Activated CD4-positive, alpha-beta T cell treated with anti-CD3 and anti-CD28 coated beads, Interleukin-2, amount 50 U/mL, for 48 hours (primary cell): ENCODE measurements at places on chromosomes 1 and 21.
A peak's percentile ranks its signal among the peaks of the same experiment; 100 is the strongest.

GRCh38 chr21:46081862-46082712 is 15.8 kb upstream of the COL6A2 start:
- DNase-seq, result no peak

- no peak for DNase-seq
Measured at GRCh38 chr1:10432910-10433700, 2.9 kb downstream of the CENPS start.

DNA sequence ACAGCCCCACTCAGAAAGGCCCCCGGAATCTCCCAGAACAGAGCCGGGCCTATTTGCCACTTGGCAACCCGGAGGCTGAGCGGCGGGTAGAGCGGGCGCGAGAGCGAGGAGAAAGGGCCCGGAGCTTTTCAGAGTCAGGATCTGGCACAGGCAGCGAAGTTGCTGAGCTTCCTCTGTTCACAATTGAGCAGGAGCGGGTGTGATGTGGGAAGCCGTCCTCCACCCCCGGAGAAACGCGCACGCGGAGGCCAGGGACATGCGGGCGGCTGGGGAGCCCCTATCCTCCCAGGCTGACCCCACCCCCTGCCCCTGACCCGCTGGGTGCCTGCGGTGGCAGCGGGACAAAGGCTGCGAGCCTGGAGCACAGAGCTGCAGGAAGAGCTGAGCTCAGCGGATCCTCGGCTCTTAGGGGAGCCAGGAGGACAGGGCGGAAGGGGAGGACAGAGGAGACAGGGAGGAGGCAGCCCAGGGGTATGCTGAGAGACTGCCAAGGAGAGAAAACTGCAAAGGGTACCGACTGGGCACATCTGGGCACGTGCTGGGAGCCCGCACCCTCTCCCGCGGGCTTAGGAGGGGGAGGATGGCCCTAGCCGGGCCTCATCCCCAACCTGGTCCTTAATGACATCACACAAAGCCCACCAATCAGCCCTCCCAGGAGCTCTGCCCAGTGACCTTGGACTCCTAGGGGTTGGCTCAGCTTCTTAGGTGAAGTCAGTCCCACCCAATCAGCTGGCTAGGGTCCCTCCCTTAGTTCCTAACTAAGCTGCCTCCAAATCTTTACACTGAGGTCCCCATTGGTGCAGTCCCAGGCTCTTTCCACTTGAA is 9.3 kb downstream of the KIF21B start:
- DNase-seq, result no peak

- DNase-seq, result no peak
Measured at GRCh38 chr1:184590163-184590750, 164.4 kb downstream of the EDEM3 start.

- no peak for DNase-seq
Measured at GRCh38 chr21:31111093-31111492, 72.8 kb upstream of the KRTAP19-8 start.

- DNase-seq, result peak; percentile 46
Measured at GRCh38 chr1:41495210-41495948, 10.9 kb upstream of the EDN2 start.

GRCh38 chr1:93033785-93034184 is 45.3 kb upstream of the MTF2 start:
- no peak for DNase-seq

- no peak for DNase-seq
Measured at GRCh38 chr21:43973634-43973955, 38.5 kb upstream of the TRAPPC10 start.

GRCh38 chr1:10727751-10728232 is 68.7 kb downstream of the CASZ1 start:
- DNase-seq, result no peak

- no peak for DNase-seq
Measured at GRCh38 chr1:4089421-4090175, 189.5 kb upstream of the C1orf174 start.

DNA sequence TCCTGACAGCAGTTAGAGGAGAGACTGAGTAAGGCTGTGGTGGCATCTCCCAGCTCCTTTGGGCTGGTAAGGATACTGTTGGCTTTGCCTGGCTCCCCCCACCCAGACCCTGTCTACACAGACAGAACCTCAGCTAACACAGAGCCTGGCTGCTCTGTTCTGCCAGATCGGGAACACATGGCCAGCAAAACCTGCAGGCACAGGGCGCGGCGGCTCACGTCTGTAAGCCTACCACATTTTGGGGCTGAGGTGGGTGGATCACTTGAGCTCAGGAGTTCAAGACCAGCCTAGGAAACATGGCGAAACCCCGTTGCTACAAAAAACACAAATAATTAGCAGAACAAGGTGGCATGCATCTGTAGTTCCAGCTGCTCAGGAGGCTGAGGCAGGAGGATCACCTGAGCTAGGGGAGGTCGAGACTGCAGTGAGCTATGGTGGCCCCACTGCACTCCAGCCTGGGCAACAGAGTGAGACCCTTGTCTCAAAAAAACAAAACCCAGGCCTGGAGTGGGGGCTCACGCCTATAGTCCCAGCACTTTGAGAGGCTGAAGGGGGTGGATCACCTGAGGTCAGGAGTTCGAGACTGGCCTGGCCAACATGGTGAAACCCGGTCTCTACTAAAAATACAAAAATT is 6.7 kb downstream of the CSTB start:
- no peak for DNase-seq

DNA sequence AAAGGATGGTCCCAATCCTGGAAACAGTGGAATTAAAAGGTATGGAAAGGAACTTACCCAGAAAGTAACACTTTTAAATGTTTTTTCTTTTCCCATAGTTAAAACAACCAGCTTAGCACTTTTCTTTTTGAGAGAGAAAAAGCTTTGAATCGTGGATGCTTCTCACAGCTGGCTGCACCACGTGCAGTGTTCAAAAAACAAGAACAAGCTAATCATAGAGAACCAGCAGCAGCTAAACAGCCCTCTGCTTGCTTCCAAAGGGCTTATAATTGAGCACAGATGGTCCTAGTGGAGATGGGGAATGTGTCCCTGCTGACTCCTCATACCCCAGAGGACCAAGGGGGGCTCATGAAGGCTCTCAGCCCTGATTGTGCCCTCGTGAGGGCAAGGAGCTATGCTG is 26.4 kb downstream of the UTP25 start:
- DNase-seq, result no peak

DNA sequence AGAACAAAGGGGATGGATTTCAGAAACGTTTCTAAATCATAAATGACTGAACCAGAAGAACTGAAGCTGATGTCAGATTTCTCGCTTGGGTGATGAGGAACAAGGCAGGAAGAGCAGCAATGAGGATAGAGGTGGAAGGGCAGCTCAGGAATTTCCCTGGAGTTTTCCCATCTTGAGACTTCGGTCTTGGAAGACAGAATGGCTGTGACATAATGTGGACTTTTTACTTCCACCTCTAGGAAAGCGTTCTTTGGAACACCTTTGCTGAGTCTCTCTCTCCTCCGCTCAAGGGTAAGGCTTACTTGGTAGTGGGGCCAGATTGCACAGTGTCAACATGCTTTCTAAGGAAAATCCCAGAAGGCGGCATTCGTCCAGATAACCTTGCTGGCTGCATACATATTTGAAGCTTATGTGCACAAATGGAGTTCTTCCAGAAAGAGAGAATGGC is 36.6 kb downstream of the DEGS1 start:
- DNase-seq, result no peak

DNA sequence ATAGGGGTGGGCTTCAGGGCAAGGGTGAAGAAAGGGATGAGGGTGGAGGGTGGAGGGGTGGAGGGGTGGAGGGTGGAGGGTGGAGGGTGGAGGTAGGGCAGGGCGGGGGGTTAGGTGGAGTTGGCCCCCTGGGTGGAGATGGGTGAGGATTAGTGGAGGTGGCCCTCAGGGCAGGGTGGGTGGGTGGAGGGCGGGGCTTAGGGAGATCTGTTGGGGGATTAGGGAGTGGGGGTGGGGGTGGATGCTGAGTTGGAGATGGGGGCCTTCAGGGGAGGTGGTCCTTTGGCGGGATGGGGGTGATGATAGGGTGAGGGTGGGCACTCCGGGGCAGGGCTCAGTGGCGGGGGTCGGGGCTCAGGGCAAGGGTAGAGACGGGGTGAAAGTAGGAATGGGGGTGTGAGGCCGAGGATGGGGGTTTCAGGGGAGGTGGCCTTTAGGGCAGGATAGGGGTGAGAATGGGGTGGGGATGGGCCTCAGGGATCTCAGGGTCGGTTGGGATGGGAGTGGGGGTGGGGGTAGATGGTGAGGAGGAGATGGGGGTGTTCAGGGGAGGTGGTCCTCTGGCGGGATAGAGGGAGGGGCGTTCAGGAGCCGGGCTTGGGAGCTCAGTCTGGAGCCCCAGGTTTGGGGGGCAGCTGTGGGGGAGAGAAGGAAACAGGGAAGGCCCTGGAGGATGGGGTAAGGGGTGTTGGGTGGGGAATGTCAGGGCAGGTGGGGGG is 800 bp upstream of the DNMT3L start:
- DNase-seq, result no peak

DNA sequence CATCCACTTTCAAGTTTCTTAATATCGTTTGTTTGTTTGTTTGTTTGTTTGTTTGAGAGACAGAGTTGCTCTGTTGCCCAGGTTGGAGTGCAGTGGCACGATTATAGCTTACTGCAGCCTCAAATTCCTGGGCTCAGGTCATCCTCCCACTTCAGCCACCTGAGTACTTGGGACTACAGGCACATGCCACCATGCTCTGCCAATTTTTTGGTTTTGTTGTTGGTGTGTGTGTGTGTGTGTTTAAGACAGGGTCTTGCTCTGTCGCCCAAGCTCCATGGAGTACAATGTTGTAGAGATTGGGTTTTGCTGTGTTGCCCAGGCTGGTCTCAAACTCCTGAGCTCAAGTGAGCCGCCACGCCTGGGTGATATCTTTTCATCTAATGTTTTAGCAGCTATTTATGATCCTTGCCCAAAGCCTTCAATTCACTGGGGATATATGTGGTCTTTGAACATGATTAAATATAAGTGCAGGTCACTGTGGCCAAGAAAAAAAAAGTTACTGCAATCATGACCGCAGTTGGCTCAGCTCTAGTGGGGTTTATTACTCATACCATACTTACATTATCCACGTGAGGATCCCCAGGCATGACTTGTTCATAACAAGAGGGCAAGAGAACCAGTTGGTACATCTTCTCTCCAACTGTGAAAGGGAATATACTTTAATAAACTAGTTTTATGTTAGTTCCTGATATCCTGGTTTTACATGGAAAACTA is 8.0 kb downstream of the RRP1B start:
- DNase-seq, result no peak

GRCh38 chr1:58805716-58806571 is 22.1 kb upstream of the JUN start:
- no peak for DNase-seq

DNA sequence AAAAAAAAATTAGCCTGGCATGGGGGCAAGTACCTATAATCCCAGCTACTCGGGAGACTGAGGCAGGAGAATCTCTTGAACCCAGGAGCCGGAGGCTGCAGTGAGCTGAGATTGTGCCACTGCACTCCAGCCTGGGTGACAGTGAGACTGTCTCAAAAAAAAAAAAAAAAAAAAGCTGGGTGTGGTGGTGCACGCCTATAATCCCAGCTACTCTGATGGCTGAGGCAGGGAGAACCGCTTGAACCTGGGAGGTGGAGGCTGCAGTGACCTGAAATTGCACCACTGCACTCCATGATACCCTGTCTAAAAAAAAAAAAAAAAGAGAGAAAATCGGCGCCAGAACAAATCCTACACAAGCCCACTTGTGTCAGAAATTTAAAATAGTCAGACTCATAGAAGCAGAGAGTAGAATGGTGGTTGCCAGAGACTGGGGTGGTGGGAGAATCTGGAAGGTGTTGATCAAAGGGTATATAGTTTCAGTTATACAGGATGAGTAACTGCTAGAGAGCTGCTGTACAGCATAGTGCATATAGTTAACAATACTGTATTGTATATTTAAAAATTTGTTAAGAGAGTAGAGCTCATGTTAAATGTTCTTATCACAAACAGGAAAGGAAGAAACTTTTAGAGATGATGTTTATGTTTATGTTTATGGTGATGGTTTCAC is 9.6 kb downstream of the DIP2A start:
- no peak for DNase-seq

- no peak for DNase-seq
Measured at GRCh38 chr21:34065027-34065426, 8.4 kb upstream of the MRPS6 start.

GRCh38 chr1:116991918-116992317 is 9.6 kb upstream of the CD101 start:
- no peak for DNase-seq

- no peak for DNase-seq
Measured at GRCh38 chr1:93815366-93816110, 63.5 kb downstream of the DNTTIP2 start.

GRCh38 chr1:77950873-77951272 is 28.0 kb downstream of the FUBP1 start:
- DNase-seq, result no peak

DNA sequence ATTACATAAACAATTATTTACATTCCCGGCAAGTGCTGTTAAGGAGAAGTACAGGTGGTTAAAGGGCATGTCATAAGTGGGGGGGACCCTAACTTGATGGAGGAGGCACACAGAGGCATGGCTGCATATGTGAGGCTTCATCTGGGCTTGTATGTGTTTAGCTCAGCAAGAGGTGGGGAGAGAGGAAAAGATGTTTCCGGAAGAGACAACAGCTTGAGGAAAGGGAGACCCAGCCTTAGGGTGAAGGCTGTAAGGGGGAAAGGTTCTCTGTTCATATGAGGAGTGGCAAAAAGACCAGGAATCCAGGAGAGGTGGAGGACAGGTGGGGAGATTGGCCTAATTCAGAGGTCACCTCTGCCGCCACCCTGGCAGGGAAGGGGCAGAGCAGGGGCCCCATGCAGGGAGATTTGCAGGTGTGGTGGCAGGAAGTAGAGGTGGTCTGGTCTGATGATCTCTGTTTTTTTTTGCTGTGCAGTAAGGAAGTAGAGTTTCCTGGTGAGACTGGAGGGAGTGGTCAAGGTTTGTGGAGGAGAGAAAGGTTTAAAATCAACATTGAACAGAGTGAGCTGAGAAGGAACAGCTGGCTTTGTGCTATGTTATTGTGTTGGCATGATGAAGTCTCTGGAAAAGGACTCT is 9.0 kb downstream of the TRAF5 start:
- DNase-seq, result no peak

GRCh38 chr1:168396940-168397684 is 116.4 kb downstream of the TBX19 start:
- DNase-seq, result no peak

DNA sequence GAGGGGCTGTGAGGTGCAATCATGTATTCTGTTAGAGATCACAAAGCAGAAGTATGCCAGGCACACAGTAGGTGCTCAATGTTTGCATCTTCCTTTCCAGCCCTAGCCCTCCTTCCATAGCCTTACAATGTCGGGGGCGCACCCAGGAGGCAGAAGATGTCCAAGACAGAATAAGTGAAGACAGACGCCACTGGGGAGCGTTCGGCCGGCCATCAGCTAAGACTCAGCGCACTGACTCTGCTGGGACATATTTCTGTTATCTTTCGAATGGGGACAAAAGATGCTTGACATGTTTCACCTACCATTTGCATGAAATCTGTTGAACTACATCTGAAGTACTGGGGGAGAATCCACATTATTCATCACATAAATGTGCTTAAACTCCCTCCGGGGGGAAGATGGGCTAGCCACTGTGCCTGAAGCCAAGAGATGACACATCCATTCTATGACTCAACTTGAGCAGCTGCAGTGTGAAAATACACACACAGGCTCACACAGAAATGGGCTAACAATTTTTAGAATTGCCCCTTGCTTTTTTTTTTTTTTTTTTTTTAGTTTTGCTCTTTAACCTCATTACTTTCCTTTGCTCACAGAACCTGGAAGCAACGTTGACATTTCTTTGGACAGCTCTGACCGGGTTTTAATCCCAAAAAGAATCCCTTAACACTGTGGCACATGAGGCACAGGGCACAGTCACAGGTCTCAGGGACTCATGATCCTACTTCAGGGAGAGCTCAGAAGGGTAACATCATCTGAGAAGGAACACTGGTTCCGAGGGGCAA is 7.9 kb downstream of the TIAM1 start:
- no peak for DNase-seq
